ENCODE measurements at places on chromosomes 13 and 19. TPM values are rescaled to one million over a fixed set of nuclear protein-coding genes. Genes with fewer than 3 reads are reported as not detected.

DNA sequence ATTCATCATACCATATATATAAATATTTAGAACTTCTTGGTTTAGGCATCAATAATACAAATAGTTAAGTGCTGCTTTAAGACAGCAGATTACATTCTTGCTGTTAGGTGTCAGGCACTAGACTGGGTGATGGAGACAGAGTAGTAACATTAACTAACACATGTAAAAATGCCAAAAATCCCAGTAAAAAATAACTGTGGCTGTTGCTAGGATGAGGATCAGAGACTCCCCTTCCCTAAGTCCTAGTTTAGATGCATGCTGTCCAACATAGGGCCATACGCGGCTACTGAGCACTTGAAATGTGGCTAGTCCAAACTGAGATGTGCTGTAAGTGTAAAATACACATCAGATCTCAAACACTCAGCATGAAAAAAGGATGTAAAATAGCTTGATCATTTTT lies 94.7 kb downstream of the CDADC1 start:
- DNase-seq = no peak

DNA sequence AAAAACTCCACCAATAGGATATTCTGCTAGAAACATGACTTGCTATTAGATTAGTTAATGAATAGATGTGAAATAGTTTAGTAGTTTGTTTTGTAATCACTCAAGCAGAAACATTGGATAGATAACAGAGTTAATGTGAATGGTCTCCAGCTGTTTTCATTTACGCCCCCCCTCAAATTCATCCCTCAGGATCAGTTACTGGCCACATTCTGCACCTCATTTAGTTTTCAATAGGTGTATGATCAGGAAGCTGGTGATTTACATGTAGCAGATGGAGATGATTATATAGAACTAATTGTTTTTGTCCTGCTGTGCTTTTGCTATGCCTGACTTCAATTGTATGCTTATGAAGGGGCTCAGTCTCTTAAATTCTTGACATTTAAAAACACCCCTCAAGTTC lies 759.0 kb downstream of the SLITRK6 start:
- peak; percentile 60 for DNase-seq

DNA sequence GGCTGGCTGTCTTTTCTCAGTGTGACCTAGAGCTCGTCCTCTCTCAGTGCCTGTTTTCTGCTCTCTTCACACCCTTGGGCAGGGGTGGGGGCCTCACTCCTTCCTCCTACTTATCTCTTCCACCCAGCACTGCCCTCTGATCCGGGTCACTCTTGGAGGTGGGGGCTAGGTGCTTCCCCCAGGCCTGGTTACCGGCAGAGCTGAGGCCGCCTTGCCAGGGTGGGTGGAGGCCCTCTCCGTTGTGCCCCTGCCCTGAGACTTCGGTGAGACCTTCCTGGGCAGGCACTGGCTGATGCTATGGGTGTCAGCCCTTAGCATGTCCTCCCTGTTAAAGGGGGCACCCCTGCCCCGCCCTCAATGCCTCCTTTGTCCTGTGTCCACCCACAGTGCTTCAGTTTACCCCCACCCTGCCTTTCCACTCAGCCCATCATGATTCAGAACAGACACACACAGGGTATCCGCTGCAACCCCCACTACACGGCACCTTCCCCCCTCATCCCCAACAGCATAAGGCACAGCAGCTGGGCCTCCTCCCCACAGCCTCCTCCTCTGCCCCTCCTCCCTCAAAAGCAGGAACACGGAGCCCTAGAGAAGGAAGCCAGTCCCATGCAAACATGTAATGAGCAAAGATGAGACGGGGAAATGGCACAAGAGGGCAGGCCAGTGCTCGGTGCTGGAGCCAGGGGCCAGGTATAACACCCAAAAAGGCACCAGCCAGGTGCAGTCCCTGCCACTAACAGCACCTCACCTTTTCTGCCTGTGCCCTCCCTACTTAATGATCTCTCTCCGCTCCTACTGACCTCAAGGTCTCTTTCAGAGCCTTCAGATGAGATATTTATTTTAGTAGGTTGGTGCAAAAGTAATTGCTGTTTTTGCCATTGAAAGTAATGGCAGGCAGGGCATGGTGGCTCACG lies 9.8 kb downstream of the ZGLP1 start:
- no peak for DNase-seq

- DNase-seq = peak; percentile 57
Measured at GRCh38 chr19:4454747-4455718, 2.6 kb downstream of the UBXN6 start.

DNA sequence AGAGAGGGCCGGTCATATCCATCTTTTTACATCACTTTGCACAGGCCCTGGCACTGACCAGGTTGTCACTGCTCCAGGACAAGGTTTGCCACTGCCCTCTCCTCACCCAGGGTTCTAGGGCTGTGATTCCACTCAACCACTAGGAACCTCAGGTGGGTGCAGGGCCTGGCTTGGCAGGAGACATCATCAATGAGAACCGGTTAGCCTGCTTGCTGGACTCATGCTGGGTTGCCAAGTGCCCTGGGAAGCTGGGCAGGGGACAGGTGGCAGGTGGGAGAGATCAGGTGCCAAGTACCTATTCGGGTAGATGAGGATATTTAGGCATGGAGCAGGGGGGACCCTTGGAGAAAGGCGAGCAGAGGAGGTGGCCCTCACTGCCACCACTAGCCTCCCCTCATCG lies 4.2 kb upstream of the CERS4 start:
- no peak for DNase-seq

DNA sequence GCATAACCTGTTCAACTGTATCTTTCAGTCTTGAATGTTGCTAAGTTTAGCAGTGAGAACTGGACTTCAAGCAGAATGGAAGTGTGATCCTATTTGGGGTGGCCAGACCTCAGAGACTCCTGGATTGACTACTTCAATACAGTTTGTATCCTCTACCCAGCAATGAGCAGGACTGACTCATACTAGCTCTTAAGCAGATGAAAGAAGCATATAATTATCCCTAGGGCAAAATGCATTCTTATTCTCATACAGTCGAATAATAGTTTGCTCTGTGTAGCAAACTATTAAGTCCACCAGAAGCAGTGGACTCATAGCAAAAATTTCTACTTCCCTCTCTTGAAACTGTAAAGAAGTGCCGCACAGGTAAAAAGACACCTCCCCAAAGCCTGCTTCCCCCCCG lies 46.4 kb upstream of the FAM216B start:
- DNase-seq = no peak

ALOX5AP gene
- polyA plus RNA-seq = 4.4 TPM

SPTBN4 gene
- 0.25 TPM for polyA plus RNA-seq

COL4A1 gene
- 809 TPM for polyA plus RNA-seq

ZNF726 gene
- 4.6 TPM for polyA plus RNA-seq
